PC-3 (cell line): ENCODE measurements at places on chromosomes 4 and X. TPM values are rescaled to one million over a fixed set of nuclear protein-coding genes. Genes with fewer than 3 reads are reported as not detected.
A peak's percentile ranks its signal among the peaks of the same experiment; 100 is the strongest.

GRCh38 chr4:13590766-13591165 is 36.8 kb downstream of the BOD1L1 start:
- no peaks in the 10 kb centered on the region for H3K4me1 ChIP-seq
- peaks cover 12% of the 10 kb centered on the region for H3K36me3 ChIP-seq
- no peak overlapping the region for H3K27ac ChIP-seq
- H3K4me3 ChIP-seq = no peak overlapping the region

The TLR2 gene
- 7.1 and 8.7 TPM in 2 replicates for total RNA-seq

- peaks cover 27% of the 10 kb centered on the region for H3K4me1 ChIP-seq
- no peak overlapping the region for H3K4me3 ChIP-seq
- no peak overlapping the region for H3K27ac ChIP-seq
- H3K27me3 ChIP-seq = no peaks in the 10 kb centered on the region
Observed at GRCh38 chr4:183353557-183353956, 31.3 kb upstream of the CLDN24 start.

The SLITRK2 gene
- 0.07 TPM in 1 of 2 replicates, not detected in the other for total RNA-seq

GRCh38 chrX:49096419-49096818 is 16.7 kb upstream of the WDR45 start:
- no peaks in the 10 kb centered on the region for H3K27me3 ChIP-seq
- H3K27ac ChIP-seq = no peak overlapping the region
- H3K36me3 ChIP-seq = no peaks in the 10 kb centered on the region
- H3K4me3 ChIP-seq = no peak overlapping the region
- no peak for DNase-seq

The RRAGB gene
- total RNA-seq = 9.5 and 14.3 TPM in 2 replicates

The SLC4A4 gene
- 0.47 and 0.52 TPM in 2 replicates for total RNA-seq

DNA sequence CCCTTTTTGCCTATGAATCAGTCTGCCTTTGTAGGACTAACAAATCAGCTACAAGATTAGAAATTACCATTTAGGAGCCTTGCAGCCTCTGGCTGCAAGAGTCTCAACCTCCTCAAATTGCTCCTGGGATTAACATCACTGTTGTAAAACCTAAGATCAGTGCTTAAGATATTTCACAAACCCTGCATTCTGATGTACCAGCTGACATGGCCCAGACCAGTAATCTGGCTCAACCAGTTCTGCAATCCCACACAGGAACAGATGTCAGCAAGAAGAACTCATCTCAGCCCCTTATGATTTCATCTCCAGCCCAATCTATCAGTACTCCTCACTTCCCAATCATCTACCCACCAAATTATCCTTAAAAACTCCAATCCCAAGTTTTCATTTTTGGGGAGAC is 32.5 kb upstream of the AADAT start:
- no peaks in the 10 kb centered on the region for H3K36me3 ChIP-seq
- DNase-seq = peak; percentile 44
- H3K4me3 ChIP-seq = no peak overlapping the region
- H3K4me1 ChIP-seq = no peaks in the 10 kb centered on the region
- H3K27me3 ChIP-seq = no peaks in the 10 kb centered on the region

- no peaks in the 10 kb centered on the region for H3K36me3 ChIP-seq
- no peaks in the 10 kb centered on the region for H3K27me3 ChIP-seq
- DNase-seq = peak; percentile 56
- H3K4me1 ChIP-seq = no peaks in the 10 kb centered on the region; the same call in 1 of the 2 replicates
- H3K27ac ChIP-seq = no peak overlapping the region
- no peak overlapping the region for H3K4me3 ChIP-seq
Observed at GRCh38 chrX:100447655-100448397, 37.8 kb upstream of the PCDH19 start.

DNA sequence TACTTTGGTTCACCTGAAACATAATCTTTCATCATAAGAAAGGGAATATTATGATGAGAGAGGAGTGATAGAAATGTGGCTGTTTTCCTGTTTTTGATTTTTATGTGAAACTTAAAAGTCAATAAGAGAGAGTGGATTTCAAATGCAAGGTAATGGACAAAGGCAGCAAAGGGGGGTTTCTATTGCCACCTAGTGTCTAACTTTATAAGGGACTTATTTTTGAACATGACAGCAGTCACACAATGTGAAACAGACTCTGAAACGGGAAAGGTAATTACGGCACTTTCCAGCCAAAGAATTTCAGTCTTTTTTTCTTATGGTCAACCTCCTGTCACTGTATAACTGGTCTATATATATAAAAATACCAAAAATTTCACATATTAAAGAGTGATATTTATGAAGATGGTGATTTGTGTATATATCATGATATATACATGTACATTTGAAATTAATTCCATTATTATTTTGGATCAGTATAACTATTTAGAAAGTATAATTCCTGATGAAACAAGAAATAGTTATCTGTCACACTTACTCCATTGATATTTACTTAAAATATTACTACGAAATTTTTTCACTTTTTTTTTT is 127.1 kb downstream of the FBXO8 start:
- peak; percentile 49 for DNase-seq
- H3K4me1 ChIP-seq = no peaks in the 10 kb centered on the region
- H3K36me3 ChIP-seq = no peaks in the 10 kb centered on the region
- H3K27me3 ChIP-seq = peaks cover 18% of the 10 kb centered on the region
- no peak overlapping the region for H3K4me3 ChIP-seq
- H3K27ac ChIP-seq = no peak overlapping the region

The CASK gene
- 21.4 and 24.8 TPM in 2 replicates for total RNA-seq

DNA sequence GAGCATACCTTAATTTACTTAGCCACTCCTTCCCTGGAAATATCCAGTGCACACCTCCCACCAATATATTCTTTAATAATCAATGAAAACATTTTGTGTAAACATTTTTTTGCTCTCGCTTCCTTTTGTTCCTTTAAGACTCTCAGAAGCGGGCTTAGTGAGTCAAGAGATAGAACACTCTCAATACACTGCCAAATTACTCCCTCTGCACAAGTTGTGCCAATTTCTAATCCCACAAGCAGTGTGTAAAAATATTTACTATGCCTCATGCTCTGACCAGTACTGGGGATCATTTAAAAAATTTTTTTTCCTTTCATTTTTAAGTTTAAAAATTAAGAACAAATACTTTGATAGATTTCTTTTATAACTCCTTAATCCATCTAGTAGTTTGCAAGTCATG is 5.1 kb downstream of the MORF4L2 start:
- H3K27ac ChIP-seq = no peak overlapping the region
- H3K27me3 ChIP-seq = no peaks in the 10 kb centered on the region
- H3K4me3 ChIP-seq = no peak overlapping the region
- peaks cover 80% of the 10 kb centered on the region for H3K36me3 ChIP-seq

The SHOX gene
- not detected in 2 replicates for total RNA-seq

GRCh38 chr4:70927502-70928137 is 25.5 kb downstream of the MOB1B start:
- H3K36me3 ChIP-seq = 0 out of 2 replicates have a peak, but pooled peaks cover 3% of the 10 kb centered on the region
- peaks cover 16% of the 10 kb centered on the region for H3K4me1 ChIP-seq
- H3K4me3 ChIP-seq = no peak overlapping the region

DNA sequence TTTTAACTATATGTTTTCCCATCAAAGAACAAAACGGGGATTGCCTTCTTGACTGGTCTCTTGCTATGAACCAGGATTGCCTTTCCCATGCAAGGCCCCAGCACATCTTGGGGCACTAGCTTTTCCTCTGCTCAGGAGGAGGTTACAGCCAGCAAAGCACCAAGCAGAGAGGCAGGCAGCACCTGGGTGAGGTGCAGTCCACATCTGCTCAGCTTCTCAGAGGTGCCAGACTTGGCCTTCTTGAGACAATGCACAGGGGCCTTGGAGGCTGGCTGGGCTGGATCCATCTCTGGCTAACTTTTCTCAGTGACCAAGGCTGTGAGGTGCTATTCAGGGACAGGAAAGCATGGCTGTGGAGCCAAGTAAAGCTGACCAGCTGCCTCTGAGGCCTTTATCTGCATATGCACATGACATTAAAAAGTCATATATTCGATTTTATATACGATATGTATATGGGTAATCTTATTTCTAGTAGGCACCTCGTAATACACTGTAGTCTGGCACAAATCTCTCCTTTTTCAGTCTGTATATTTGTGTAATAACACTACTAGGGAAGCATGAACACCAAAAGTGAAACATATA is 86.9 kb downstream of the CC2D2A start:
- no peak overlapping the region for H3K4me3 ChIP-seq
- H3K27ac ChIP-seq = no peak overlapping the region
- DNase-seq = no peak
- no peaks in the 10 kb centered on the region for H3K4me1 ChIP-seq
- H3K27me3 ChIP-seq = no peaks in the 10 kb centered on the region

- no peak overlapping the region for H3K4me3 ChIP-seq
- no peak overlapping the region for H3K27ac ChIP-seq
- H3K36me3 ChIP-seq = no peaks in the 10 kb centered on the region
- DNase-seq = no peak
Observed at GRCh38 chr4:988726-989721, 2.2 kb downstream of the IDUA start.

The GNRHR gene
- not detected in 2 replicates for total RNA-seq

The SYP gene
- total RNA-seq = 0.29 and 0.47 TPM in 2 replicates

DNA sequence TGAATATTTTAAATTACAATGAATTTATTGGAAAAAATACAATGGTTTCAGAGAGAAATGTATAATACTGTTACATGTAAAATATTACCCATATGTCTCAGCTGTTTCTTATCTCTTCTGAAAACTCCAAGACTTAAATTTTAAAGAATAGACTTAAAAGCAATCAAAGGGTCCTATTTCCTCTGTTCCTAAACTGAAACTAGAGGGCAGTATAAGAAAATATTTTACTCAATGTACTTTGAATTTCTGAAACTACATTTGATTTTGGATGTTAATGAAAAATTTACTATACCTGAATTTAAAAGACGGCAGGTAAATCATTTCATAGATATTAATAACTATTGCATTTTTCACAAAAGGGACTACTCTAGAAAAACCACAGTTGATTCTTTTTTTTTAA is 200.2 kb downstream of the LRBA start:
- no peak overlapping the region for H3K27ac ChIP-seq
- H3K36me3 ChIP-seq = 0 out of 2 replicates have a peak, but pooled peaks cover 3% of the 10 kb centered on the region
- H3K27me3 ChIP-seq = no peaks in the 10 kb centered on the region
- no peak overlapping the region for H3K4me3 ChIP-seq
- no peaks in the 10 kb centered on the region; the same call in 1 of the 2 replicates for H3K4me1 ChIP-seq

- DNase-seq = peak; percentile 25
- H3K36me3 ChIP-seq = no peaks in the 10 kb centered on the region
- no peaks in the 10 kb centered on the region for H3K27me3 ChIP-seq
- no peak overlapping the region for H3K4me3 ChIP-seq
- H3K27ac ChIP-seq = no peak overlapping the region
- peaks cover 4% of the 10 kb centered on the region; the same call in 1 of the 2 replicates for H3K4me1 ChIP-seq
Observed at GRCh38 chrX:45912316-45912715, 632.9 kb downstream of the ZNF674 start.

DNA sequence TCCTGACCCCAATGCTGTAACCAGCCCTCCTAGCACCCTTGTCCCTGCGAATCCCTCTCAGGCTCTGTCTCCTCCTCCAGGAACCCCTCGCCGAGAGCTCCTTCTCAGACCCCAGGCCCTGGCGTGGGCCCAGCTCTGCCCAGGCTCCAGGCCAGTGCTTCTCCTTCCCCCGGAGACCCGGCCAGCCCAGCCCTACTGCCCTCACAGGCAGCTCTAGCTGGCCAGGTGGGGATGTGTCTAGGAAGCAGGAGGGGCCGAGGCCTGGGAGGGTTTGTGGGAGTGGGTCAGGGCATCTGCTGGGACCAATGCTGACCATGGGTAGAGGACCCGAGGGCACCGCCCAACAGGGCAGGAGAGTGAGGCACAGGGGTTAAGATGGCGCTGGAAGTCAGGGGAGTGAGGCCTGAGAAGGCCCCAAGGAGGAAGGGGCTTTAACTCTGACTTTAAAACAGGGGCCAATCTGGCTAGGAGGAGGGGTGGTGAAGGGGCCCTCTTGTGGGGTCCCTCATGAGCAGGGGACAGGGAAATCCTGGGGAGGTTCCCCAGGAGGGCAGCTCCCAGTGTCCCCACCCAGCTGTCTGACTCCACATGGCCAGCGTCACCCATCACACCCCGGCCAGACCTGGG is 64.7 kb upstream of the NKX1-1 start:
- no peak overlapping the region for H3K27ac ChIP-seq
- H3K27me3 ChIP-seq = no peaks in the 10 kb centered on the region
- H3K36me3 ChIP-seq = no peaks in the 10 kb centered on the region
- no peak overlapping the region for H3K4me3 ChIP-seq

DNA sequence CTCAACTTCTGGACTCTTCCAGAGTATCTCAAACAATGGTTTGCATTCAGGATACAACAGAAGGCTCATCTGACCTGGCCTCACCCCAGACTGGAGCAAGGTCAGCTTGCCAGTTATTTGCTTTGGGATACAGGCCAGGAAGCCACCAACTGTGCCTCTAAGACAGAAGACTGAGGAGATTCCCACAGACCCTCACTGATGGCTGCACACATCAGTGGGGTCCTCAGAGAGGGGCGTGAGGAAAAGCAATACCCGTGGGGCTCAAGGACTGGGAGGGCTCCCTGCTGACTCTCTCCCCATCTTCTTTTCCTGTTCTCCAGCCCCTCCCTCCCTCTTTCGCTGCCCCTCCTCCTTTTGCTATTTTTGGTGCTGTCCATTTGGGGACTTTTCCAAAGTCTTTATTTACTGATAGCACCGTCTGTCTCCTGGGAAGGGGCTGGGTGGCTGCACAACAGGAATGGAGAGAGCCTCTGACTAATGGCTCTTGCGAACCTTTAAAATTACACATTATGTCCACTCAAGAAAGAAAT is 23.2 kb downstream of the RELL1 start:
- DNase-seq = no peak
- no peaks in the 10 kb centered on the region for H3K36me3 ChIP-seq
- H3K4me3 ChIP-seq = no peak overlapping the region
- H3K27me3 ChIP-seq = no peaks in the 10 kb centered on the region

- peaks cover 28% of the 10 kb centered on the region for H3K4me1 ChIP-seq
- H3K27me3 ChIP-seq = no peaks in the 10 kb centered on the region
- no peaks in the 10 kb centered on the region for H3K36me3 ChIP-seq
- H3K4me3 ChIP-seq = no peak overlapping the region
- no peak for DNase-seq
Observed at GRCh38 chr4:26218677-26219605, 101.9 kb upstream of the RBPJ start.

DNA sequence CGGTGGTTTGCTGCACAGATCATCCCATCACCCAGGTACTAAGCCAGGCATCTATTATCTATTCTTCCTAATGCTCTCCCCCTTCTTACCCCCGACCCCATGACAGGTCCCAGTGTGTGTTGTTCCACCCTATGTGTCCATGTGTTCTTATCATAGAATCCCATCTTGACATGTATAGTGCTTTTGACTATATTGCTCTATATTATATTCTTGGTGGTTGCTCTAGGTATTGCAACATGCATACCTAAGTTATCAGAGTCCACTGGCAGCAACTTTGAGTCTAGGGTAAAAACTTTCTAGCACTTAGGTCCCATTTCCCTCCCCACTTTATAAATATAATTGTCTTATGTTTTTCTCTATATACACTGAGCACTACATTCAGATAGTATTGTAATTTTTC is 170.3 kb downstream of the TBX22 start:
- no peaks in the 10 kb centered on the region for H3K4me1 ChIP-seq
- no peak overlapping the region for H3K4me3 ChIP-seq
- no peak for DNase-seq
- H3K27me3 ChIP-seq = no peaks in the 10 kb centered on the region
